WERI-Rb-1 (cell line): ENCODE measurements at places on chromosomes 12 and 14.
A peak's percentile ranks its signal among the peaks of the same experiment; 100 is the strongest.

- DNase-seq: no peak
Measured at GRCh38 chr12:50201987-50202521, 34.9 kb upstream of the CERS5 start.

- DNase-seq: no peak
Measured at GRCh38 chr12:12357719-12358461, 1.0 kb downstream of the BORCS5 start.

- DNase-seq: peak; percentile 74
Measured at GRCh38 chr14:69574263-69574953, at the start of gene CCDC177. Gene CCDC177 (minus strand): TSS chr14:69574871. CDS start chr14:69573622, 1,249 bp downstream.

DNA sequence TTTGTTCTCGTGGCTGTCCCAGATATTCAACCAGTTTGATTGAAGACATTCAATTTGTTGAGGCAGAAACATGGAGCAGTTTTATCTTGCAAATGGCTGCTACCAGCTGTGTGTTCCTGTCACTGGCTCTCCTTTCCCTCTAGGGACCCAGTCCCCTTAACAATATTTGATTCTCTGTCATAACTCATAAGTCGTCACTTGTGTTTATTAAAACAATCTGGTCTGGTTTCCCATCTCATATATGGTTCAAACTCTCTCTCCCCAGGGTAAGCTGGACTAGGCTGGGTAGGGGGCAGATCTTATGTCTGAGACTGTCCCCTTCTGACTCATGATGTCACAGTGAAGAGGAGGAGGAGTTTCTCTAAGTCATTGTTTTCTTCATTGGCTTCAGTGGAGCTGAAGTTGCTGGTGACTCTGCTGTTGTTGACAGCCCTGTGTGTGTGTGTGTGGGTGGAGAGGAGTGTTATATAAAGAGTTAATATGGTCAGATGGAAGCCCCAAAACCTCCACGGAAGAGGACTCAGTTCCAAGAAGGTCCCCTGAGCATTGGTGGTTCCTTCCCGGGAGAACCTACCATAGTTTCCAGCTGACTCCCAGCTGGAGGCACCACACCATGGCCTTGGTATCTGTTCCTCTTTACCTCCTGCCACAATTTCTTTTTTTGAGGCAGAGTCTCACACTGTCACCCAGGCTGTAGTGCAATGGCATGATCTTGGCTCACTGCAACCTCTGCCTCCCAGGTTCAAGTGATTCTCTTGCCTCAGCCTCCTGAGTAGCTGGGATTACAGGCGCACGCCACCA is 16.1 kb upstream of the GNG2 start:
- no peak for DNase-seq

DNA sequence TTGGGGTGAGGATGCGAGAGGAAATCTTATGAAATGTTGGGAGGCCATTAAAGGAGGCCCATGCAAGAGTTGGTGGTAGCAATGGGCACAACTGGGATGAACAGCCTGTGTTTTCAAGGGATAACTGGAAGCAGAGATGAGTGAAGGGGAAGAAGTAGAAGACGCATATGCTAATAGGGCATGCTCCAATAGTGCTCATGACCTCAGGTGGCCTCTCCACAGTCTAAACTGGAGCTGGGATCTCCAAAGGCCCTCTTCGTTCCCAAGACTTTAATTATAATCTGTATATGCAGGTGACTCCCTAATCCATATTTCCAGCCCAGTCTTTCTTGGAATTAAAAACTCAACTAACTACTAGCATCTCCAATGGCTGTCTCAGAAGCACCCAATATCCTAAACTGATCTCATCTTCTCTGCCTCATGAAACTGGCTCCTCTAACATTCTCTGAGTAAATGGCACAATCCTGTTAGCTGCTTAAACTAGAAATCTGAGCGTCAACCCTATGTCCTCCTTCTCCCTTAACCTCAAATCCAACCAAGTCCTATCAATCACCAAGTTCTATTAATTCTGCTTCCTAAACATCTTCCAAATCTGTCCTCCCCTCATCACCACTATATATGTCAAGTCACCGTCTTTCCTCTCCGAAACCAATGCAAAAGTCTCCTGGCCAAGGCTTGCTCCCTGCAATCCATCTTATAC is 2.8 kb upstream of the AJUBA start:
- DNase-seq: no peak

- DNase-seq: no peak
Measured at GRCh38 chr12:99287136-99287535, 360.4 kb upstream of the GARIN6 start.

- DNase-seq: no peak
Measured at GRCh38 chr14:64612971-64613666, 63.4 kb downstream of the PPP1R36 start.

GRCh38 chr12:6535960-6536847 is 1.9 kb downstream of the GAPDH start:
- DNase-seq: no peak

DNA sequence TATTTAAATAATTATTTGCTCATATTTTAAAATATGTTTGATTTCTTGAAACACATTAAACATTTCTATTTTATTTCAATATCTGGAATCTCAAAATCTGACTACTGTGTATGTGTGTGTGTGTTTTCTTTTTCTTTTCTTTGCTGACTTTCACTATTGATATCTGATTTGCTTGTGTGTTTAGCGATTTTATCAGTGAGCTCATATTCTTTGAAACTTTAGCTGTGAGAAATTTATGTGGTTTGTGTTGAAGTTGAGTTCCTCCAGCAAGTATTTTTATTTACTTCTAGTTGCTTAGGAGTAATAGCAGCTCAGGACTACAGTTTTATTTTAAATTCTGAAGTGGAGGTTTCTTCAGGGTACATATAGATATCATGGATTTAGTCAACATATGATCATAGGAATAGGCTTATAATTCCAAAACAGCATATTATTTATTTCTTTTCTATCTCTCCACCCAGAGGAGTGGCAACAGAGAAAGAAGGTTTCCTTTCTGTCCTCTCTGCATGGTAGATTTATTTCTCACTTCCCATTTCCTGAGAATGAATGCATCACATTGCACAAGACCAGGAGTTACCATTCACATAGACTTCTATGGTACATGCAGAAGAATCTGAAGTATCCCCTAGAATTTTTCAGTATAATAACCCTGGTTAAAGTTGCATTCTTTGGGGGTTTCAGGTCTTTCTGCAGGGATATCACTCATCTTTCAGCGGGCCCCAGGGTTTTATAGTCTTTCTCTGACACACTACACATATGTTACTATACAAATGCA is 60.5 kb downstream of the PTPRQ start:
- no peak for DNase-seq

- no peak for DNase-seq
Measured at GRCh38 chr12:123559468-123559867, 24.9 kb upstream of the TMED2 start.

- no peak for DNase-seq
Measured at GRCh38 chr14:87894920-87895319, 98.1 kb downstream of the GALC start.

DNA sequence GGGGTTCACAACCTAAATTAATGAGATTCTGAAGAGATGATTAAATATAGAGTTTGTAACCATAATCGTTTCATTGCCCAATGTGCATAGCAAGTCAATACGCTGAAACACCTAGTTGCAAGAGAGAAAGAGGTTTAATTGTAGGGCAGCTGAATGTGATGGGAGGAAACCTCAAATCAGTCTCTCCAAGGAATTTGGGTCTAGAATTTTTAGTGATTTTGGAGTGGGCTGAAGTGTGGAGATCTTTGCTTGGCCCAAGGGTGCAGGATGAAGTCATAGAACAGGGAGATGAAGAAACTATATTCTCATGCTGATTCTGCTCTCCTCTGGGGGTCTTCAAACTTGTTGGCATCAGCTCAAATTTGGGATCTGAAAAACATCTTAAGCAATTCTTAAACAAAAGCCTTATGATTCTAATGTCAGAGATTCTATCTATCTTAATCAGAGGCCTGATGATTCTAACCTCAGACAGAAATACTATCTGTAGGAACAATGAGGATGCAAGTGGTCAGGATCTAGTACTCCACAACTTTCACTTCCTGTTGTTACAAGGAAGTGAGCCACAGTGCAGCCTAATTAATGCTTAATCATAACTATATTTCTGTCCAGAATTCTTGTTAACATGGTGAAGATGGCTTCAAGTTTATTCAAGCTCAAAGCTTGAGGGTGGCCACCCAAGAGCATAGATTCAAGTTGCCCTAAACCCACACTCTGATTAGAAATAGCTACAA is 80.2 kb upstream of the FUT8 start:
- no peak for DNase-seq

DNA sequence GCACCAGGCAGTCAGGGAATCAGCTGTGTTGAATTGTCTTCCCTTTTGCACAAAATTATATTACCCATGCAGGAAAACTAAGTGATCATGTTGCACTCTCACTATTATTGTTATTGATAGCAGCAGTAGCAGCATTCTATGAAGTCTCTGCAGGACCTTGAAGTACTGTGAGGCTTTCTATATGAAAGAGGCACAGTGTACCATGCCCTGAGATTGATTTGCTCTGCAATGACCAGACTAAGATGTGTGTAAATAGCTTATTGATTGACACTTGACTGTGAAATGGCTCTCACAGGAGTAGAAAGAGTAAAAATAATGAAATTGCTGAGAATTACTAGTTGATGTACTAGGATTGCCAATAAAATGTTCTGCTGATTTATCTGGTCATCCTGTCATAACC is 99.9 kb downstream of the KICS2 start:
- DNase-seq: no peak

GRCh38 chr12:118418385-118419057 is 42.2 kb downstream of the SUDS3 start:
- no peak for DNase-seq

DNA sequence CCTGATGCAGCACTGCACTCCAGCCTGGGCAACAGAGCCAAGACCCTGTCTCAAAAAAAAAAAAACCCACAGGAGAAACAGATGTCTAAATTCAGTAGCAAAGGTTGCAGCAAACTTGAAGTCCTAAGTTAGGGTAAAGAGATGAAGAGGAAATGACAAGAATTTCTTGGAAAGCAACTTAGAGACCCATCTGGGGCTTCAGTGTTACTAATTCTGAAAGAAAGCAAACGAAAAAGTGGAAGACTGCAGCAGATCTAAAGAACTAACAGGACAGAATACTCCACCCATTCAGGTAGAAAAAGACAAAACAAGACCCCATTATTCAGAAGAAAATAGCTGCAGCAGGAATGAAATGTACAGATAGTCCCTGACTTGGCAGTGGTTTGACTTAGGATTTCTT is 31.9 kb downstream of the RESF1 start:
- no peak for DNase-seq

DNA sequence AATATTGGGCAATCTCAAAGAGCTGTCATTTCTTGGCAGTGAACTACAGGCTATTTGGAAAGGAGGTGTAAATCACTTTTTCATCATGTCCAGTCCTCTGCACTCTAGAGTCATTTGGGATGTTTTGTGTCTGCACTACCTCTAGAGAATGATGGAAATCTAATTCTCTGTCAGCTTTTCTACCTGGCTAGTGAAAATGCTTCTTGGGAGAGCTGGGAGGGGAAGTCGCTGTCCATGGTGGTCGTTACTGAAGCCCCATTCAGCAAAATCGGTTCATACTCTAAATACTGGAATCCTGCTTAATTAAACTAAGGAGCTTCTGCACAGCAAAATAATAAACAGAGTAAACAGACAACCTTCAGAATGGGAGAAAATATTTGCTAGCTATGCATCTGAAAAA is 251.8 kb downstream of the APAF1 start:
- no peak for DNase-seq

- no peak for DNase-seq
Measured at GRCh38 chr12:93243689-93244513, 133.8 kb upstream of the NUDT4 start.

- no peak for DNase-seq
Measured at GRCh38 chr14:35399083-35399937, 5.2 kb downstream of the NFKBIA start.

GRCh38 chr14:49438256-49438770 is 147.9 kb downstream of the RPS29 start:
- no peak for DNase-seq

DNA sequence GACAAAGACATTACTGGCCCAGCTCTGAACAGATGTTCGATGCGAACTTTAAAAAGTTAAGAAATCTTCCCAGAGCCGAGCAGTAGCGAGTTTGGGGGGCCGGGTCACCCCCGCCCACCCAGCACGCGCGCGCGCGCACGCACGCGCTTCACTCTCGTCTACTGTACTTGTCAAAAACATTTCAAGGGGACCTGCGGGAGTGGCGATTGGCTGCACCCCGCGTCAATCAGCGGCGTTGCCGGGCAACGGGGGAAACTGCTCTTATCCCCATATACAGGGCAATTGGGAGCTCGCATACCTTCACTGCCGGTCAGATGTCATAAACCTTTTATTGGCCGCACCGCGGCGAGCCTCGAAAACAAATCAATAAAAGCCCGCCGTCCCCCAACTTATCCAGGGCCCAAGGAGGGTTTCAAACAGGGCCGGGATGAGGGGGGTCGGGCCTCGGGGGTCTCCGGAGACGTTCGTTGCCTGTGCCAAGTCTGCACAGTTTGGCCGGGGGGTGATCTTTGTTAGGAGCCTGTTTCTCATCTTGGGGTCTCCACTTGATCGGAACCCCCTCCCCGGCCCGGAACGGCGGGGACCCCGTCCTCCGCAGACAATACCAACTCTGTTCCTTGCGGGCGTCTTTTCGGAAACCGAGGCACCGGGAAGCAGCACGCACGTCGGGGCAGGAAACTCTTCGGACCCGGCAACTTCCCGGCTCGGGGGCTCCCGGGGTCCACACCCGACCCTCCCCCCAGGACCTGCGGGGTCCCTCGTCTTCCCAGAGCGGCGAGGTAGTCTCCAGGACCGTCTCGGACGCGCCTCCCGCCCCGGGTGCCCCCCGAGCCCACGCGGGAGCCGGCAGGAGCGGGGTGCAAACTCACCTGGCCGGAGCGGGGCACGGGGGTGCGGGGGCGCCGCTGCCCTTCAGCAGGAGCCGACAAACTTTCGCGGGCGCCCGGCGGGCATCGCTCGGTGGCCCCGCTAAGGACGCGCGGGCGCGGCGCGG is 734 bp downstream of the FOXN3 start:
- peak; percentile 98 for DNase-seq

GRCh38 chr12:69007101-69007854 is 74.3 kb upstream of the CPM start:
- no peak for DNase-seq

DNA sequence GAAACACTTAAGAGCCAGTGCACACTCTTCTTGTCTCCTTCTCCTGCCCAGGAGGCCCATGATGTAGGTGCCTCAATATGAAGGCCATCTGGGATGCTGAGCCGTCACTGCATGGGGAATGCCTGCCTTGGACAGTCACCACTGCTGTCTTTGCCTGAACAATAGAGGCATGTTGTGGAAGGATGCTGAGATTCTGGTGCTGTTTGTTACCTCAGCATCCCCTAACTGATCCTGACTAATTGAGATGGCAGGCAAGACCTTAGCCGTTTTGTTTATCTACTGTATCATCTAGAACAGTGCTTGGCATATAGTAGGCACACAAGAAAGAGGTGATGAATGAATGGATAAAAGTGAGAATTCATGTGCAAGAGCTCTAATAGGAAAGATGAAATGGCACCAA is 253.5 kb downstream of the GLT1D1 start:
- no peak for DNase-seq

DNA sequence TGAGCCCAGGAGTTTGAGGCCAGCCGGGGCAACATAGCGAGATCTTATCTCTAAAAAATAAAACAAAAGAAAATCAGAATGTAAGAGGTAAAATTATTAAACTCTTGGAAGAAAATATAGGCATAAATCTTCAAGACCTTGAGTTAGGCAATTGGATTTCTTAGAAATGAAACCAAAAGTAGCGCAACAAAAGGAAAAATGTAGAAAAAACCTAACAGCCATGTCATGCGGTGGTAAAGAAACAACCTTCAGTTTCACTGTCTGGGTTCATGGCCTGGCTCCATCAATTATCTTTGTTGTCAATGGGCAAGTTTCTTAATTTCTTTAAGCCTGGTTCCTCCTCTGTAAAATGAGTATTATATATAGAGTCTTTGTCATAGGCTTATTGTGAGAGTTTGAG is 5.6 kb upstream of the GCH1 start:
- no peak for DNase-seq

GRCh38 chr14:22268875-22269274 is 320.1 kb downstream of the DAD1 start:
- DNase-seq: no peak
